Inflammatory macrophage treated with lipopolysaccharide for 4 hours (primary cell): ENCODE measurements at places on chromosomes 7 and 10.

DNA sequence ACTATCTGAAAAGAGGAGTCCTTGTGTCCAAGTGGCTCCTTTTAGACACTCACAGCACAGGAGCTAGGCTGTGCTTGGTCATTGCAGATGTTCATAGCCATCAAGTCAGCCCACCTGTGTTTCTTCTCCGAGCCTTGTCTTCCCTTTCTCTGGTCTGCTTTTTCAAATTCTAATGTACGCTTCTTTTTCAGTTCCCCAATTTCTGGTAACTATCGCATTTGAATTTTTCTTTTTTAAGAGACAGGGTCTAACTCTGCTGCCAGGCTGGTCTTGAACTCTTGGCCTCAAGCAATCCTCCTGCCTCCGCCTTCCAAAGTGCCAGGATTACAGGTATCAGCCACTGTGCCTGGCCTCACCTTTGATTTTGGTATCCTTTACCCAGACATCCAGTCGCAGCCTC is 18.9 kb downstream of the APBB1IP start:
- DNase-seq: no peak

GRCh38 chr7:52668435-52668834 is 367.0 kb upstream of the POM121L12 start:
- no peak for DNase-seq

- DNase-seq: no peak
Observed at GRCh38 chr10:49359349-49360270, 36.3 kb downstream of the DRGX start.

DNA sequence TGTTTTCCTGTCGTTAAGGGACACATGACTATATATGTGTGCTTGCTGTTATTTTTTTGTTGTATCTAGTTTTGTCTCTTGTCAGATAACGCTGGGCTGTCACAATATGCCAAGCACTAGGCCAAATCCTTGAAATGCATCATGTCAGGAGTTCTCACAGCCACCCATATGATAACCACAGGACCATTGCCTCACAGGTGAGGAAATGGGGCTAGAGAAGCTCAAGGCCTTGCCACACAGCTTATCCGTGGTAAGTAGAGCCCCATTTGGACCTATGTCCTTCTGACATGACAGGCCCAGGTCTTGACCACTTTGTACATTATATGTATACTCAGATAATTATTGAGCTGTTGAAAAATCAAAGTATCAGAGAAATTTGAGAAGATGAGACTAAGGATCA is 42.0 kb upstream of the TARP start:
- DNase-seq: no peak

DNA sequence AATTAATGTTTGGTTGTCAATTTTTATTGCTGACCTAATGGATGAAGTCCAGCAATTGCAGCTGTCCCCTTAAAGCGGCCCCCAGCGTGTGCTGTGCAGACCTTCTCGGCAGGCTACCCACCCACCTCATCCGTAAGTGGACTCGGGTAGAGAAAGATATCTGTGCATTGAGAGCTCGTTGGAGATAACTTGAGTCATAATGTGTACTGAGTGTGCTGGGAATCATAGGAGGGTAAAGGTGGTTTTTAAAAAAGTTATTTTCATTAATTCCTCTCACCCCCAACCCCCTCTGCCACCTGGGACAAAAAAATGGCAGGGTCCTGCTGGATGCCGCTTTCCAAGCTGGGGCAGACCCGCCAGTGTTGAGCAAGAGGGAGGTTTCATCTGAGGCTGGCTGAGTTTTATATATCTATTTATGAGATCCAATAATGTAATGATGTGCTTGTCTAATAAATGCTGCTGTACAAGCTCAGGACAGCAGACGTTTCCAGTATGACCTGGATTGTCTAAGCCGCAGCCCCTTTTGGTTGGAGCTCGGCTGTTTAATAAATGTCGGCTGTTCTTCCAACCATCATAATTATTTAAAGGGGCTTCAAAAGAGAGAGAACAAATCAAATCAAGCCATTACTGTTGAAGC is 119.1 kb downstream of the NKX6-2 start:
- DNase-seq: no peak

DNA sequence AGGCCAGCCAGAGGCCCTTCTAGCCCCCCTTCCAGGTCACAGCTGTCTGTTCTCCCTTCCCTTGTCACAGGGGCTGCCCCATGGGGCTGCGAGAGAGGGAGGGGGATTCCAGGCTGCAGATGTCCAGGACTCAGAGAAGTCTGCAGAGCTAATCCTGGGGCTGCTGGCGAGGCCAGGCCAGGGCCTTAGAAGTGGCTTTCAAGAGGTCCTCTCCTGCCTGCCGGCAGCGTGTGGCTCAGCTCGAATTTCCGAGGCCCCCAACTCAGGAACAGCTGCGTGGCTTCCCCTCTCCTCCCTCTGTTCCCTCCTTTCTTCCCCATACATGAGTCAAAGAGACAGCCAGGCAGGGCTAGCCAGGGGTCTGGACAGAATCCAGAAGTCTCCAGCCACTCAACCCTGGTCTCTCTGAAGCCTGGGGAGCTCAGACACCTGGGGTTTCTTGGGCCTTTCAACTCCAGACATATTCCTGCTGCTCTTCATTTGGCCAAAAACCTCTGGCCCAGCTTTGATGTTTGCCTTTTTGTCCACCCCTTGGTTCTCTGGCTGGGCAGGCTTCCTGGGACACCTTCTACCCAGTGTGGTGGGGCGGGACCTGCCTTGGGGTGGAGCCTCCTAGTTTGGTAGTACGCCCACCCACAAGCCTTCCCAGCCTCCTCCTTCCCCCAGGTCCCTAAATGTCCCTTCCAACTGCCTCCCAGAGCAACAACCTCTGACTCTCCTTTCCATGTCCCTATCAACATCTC is 21.8 kb upstream of the EIF5AL1 start:
- no peak for DNase-seq

DNA sequence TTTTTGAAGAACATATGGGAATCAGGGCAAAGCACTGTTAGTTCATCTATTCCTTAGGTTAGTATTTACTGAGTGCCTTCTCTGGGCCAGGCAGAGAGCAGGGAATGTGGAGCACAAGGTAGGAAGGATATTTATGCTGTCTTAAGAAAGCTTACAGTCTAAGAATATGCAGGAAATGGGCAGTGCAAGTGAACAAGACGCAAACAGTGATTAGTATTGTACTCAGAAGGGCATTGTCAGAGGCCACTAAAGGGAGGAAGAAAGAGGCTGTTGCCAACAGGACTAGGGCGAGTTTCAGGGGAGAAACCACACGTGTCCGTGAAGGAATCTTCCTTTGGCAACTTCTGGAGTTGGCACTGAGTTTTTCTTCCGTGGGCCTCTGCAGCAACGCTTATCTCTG is 552.8 kb upstream of the COBL start:
- no peak for DNase-seq

DNA sequence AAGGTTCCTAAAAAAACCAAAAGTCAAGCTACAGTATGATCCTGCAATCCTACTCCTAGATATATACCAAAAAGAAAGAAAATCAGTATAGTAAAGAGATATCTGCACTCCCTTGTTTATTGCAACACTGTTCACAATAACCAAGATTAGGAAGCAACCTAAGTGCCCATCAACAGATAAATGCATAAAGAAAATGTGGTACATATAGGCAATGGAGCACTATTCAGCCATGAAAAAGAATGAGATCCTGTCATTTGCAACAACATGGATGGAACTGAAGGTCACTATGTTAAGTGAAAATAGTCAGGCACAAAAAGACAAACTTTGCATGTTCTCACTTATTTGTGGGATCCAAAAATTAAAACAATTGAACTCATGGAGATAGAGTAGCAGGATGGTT is 1159.5 kb upstream of the AUTS2 start:
- DNase-seq: no peak

DNA sequence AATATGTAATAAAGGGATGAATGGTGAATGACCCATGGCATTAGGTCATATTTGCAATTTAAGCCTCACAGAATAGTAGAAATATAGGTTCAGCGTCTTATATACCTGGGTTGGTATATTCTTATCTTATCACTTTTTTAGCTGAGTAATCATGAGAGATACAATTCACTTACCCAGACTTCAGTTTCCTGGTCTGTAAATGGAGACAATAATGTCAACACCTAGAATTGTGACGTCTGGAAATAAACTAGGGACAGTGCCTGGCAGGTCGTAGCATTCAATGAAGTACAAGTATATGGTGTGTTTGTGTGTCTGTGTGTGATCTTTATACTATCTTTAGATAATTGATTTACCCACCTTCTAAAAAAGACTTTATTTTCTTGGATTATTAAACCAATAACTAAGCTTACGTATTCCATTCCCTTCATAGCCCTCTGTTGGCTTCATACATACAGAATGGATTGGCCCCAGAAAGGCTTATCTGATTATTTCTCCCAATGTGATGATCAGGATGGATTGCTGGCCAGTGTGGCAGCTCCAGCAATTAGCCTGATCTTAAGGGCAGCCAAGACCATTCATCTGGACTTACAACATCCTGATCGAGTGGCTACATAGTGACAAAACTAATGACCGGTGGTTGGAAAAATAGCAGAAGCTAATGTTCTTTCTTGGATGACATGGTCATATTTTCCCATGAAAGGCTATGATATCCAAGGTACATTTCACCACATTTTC is 121.2 kb upstream of the NPVF start:
- no peak for DNase-seq

- no peak for DNase-seq
Observed at GRCh38 chr10:121921238-121921931, 6.4 kb downstream of the ATE1 start.

- no peak for DNase-seq
Observed at GRCh38 chr7:28361551-28361950, 50.8 kb upstream of the CREB5 start.

DNA sequence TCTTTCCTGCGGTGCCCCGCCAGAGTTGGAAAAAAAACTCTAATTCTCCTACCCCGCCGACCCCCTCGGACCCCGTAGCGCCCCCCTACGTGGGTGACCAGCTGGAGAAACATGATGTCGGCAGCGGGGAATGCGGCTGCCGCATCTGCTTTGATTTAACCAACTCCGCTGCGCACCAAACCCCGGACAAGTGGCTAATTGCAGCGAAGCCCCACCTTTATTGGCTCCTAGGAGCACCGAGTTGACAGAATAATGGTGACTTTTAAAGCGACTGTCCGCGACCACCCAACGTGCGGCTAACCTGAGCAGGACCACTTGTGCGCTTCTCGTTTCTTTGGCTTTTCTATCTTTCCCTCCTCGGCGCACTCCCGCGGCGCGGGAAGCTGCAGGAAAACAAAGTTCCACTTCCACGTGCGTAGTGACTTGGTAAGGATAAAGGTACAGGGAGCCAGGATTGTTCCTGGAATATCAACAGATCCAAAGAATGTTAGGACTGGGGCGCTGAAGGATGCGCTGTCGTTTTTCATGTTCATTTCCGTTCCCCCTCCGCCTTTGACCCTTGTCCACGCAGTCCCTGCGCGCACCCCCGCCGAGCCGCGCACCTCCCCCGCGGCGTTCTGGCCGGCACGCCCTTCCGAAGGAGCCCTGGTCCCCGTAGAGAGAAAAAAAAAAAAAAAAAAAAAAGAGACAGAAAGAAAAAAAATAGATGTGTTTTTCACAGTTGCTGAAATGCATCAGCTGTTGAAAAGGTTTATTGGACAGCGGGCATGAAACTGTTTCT is 1.4 kb downstream of the WNT16 start:
- no peak for DNase-seq

GRCh38 chr7:5777932-5778331 is 3.5 kb downstream of the RNF216 start:
- DNase-seq: no peak

- peak; percentile 80 for DNase-seq
Observed at GRCh38 chr7:66413379-66414114, 208.4 kb downstream of the TPST1 start.

GRCh38 chr7:5470167-5470532 is 46.5 kb upstream of the TNRC18 start:
- DNase-seq: no peak

GRCh38 chr7:132677918-132678317 is 101.6 kb upstream of the PLXNA4 start:
- DNase-seq: no peak

DNA sequence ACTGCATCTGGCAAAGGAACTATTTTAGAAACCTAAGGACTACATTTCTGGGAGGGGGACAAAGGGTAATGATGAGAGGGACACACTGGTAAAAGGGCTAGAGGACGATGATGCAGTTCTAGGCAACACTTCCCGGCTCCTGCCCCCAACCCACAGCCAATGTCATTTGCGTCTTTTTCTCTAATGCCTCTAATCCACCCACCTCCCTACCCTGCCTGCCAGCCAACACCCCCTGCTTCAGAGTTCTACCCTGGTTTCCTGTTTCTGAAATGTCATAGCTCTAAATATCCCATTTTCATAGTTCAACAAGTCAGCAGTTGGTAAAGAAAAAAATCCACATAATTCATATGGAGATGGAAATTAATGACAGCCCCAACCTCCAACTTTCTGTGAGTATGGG is 79.0 kb downstream of the KIAA1549 start:
- DNase-seq: no peak

GRCh38 chr7:94252971-94253370 is 141.7 kb upstream of the COL1A2 start:
- DNase-seq: no peak

- DNase-seq: no peak
Observed at GRCh38 chr7:155405399-155406318, 52.3 kb upstream of the EN2 start.

- DNase-seq: no peak
Observed at GRCh38 chr7:112420236-112420861, 29.9 kb upstream of the IFRD1 start.

DNA sequence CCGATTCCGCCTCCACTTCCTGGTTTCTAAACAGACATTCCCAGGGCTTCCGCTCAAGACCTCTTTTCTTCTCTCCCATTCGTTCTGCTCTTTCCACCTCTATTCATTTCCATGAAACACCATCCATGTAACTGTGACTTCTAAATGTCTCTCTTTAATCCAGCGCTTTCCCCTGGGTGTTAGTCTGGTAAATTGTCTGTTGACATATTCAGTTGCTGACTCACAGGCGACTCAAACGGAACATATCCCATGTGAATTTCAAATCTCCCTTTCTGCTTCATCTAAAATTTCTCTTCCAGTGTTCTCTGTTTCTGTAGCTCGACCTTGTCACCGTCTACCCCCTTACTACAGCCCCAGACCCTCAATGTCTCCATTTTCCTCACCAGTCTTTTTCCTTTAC is 119.1 kb downstream of the PFKFB3 start:
- DNase-seq: no peak

DNA sequence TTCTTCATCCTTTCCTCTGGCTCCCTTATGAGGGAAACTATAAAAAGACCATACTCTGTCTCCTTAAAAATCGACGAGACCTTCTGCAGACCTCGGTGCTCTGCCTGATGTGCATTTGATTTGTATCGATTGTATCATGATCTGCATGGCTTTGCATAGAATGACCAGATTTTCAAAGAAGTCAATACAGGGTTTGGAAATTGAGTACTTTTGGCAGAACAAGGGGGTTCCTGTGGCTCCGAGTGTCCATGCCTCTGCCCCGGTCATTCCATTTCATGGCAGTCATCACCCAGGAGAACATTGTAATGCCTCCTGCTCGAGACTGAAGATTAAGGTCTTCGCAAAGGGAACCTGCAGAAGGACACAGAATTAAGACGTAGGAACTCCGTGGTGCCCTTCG is 685 bp downstream of the CASP2 start:
- DNase-seq: no peak

- DNase-seq: no peak
Observed at GRCh38 chr10:124116771-124117510, 23.5 kb upstream of the CHST15 start.

GRCh38 chr7:748446-748845 is 21.4 kb upstream of the PRKAR1B start:
- DNase-seq: no peak

- no peak for DNase-seq
Observed at GRCh38 chr10:15339892-15340291, 31.2 kb downstream of the FAM171A1 start.
